Activated CD4-positive, CD25-positive, alpha-beta regulatory T cell (primary cell): ENCODE measurements at places on chromosomes 16 and 17.

DNA sequence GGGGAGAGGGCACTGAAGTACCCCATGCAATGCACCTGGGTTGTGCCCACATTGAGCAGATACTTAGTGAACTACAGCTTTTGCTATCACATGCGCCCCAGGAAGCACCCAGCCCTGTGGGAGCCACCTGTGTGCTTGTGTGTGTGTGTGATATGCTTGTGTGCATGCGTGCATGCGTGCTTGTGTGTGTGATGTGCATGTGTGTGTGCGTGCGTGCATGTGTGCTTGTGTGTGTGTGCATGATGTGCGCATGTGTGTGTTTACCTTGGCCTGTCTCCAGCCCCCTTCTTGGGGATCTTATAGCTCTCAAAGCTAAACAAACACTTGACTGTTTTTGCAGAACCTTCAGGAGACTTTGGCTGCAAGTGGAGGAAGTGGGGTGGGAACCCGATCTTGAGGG lies 841 bp downstream of the C16orf89 start:
- no peak for DNase-seq

DNA sequence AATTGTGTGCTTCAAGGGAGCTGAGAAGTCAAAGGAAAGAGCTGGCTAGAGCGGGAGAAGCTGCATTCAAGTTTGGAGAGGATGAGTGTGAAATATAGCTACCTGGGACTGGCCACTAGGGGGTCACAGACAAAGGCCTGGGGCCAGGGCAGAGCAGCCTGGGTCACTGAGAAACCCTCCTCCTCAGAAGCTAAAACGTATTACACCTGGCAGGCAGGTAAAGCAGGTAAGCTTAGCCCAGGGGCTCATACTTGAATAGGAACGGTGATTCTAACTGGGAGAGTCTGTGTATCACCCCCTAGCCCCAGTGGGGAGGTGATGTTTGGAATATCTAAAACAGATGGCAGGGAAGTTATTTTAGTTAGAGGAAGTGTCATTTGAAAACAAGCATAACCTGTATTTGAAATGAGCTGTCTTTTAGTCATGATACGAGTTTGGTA lies 6.8 kb downstream of the KRT37 start:
- no peak for DNase-seq

GRCh38 chr16:84924331-84925091 lies 86.8 kb downstream of the ZDHHC7 start:
- no peak for DNase-seq

DNA sequence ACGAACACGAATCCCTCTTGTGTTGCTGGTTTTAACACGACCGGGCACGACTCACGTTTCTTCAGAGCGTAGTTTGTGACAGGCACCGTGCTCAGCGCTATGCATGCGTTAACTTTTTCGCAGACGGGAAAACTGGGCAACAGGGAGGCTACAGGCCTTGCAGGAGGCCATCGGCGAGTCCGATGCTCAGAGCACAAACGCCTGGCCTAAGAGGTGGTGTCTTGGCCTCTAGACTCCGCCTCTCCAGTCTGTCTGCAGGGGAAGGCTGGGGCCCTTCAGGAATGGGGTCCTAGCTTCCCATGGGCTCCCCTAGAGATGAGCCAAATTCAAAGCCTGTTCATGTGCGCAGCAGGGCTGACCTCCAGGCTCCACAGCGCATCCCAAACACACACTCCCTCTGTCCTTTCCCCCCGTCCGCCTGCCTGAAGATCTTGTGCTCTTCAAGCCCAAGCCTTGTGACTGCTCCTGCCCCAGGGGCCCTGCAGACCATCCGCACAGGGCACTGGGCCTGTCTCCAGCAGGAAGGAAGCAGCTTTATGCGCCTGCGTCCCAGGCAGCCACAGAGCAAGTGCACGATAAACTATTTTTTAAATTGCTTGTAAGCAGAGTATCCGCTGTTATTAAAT lies 3.1 kb downstream of the CLCN7 start:
- no peak for DNase-seq

DNA sequence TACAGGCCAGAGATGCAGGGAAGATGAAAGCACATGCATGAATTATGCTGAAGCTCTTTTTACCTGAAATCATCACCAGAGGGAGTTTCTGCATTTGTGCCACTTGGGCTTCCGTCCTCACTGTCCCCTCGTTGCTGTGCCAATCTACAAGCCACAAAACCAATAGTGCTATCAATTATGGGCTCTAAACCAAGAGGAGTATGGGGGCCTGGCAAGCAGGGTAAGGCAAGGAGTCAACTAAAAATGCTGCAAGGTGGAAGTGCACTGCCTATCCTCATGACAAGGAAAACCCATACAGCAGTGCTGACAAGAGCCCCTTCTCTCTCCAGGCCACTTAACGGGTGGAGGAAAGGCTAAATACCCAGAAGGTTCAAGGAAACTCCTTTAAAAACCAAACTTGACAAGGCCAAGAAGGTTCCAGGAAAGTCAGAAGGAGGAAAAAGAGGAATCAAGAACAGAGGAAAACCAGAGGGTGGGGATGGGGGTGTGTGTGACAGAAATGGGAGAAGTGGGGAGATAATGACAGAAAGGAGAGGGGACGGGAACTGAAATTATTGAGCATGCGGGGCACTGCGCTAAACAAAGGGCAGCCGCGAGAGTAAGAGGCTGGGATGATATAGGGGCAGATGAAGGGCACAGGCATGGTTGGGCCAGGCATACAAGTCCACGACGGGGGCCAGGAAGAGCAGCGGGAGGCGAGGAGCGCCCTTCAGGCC lies 674 bp downstream of the C17orf75 start:
- peak; percentile 18 for DNase-seq

- no peak for DNase-seq
These were observed 1.5 kb upstream of the SLC38A8 start for GRCh38 chr16:84044118-84044488.

GRCh38 chr16:89334050-89334449 lies 116.5 kb downstream of the ZNF778 start:
- DNase-seq, result no peak

GRCh38 chr16:17265154-17265553 lies 205.6 kb downstream of the XYLT1 start:
- no peak for DNase-seq

GRCh38 chr16:11396241-11397048 lies 51.2 kb downstream of the RMI2 start:
- peak; percentile 31 for DNase-seq

GRCh38 chr17:72386619-72387237 lies 265.9 kb downstream of the SOX9 start:
- no peak for DNase-seq

DNA sequence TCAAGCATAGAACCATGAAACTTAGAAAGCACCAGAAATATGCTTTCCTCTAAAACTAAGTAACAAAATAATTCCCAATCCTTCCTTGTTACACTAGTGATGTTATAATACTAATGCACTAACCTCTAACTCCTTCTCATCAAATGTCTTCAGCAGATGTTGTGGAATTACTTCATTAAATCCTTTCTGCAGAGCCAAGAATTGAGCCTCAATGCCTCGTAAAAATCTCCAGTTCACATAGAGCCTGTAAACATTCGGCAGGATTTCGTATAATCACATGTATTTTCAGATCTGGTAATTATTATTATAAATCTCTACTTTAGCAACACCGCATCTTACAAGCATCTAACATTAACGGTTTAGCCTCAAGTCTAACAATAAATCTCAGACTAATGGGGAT lies 44.7 kb downstream of the CEP95 start:
- no peak for DNase-seq

GRCh38 chr16:85553436-85554113 lies 59.5 kb upstream of the GSE1 start:
- peak; percentile 41 for DNase-seq

DNA sequence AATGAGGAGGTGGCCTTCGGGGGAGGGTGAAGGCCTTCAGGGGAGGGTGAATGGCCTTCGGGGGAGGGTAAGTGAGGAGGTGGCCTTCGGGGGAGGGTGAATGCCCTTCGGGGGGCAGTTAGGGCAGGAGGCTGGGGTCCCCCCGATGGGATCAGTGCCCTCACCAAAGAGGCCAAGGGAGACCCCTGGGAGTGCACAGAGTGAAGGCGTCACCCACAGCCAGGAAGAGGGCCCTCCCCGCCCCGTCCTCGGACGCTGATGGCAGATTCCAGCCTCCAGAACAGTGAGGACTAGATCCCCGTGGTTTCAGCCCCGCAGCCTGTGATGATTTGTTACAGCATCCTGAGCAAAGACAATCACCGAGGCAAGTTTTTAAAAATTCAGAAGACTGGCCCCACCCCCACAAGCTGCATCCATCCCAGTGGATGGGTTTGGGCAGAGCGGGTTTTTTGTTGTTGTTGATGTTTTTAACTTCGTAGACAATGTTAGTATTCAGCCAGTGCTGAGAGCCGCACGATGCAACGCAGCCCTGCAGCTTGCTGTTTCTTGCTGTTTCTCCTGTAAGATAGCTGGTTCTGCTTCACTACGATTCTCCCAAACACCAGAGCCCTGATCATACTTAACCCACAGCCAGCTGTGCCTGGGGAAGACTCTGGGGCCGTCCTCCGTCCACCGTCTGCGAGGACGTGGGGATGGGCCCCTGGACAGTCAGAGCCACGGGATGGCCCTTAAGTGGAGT lies 40.7 kb upstream of the CBFA2T3 start:
- DNase-seq, result no peak

GRCh38 chr17:79192503-79193351 lies 118.1 kb downstream of the ENGASE start:
- no peak for DNase-seq

DNA sequence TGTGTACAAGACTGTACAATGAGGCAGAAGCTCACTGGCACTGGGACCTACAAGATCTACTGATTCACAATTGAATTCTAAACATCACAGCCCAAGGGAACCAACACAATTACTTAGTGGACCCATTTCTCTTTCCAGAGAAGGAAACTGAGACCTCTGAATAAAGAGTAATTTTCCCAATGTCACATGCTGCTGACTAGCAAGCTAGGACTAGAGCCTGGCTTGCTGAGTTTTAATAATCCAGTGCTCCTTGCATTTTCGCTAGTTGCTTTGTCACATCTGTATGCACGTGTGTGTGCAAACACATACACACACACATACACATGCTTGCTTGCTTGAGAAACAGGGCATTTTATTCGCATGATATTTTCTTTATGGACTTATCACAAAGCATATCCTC lies 3.9 kb upstream of the LPO start:
- no peak for DNase-seq

DNA sequence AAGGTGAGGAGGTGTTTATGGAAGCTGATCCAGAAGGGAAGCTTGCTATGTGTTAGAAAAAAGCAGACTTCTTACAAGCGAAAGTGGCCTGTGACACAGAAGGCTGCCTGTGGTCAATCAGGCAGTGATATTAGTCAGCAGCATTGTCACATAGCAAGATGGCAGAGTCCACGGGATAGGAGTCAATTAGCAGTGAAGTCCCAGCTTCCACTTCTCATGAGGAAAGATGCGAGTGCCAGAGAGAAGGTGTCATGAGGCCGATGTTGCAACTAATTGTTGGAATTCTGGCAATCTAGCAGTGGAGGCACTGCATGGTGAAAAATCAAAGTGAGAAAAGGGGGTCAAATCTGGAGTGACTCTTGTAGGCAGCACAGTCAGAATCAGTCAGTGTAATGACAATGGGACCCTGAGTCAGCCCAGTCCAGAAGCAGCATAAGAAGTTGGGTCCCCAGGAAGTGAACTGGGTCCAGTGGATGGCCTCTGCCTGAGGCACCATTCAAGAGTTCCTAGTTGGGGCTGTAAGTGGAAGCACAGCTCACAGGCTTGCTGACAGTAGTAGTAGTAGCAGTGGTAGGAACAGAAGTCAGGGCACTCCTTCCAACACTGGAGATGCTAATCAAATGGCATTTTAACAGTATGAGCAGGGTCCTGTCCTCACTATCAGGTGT lies 85.1 kb downstream of the TNFRSF13B start:
- no peak for DNase-seq

GRCh38 chr17:26809033-26809432 lies 484.9 kb upstream of the WSB1 start:
- no peak for DNase-seq

DNA sequence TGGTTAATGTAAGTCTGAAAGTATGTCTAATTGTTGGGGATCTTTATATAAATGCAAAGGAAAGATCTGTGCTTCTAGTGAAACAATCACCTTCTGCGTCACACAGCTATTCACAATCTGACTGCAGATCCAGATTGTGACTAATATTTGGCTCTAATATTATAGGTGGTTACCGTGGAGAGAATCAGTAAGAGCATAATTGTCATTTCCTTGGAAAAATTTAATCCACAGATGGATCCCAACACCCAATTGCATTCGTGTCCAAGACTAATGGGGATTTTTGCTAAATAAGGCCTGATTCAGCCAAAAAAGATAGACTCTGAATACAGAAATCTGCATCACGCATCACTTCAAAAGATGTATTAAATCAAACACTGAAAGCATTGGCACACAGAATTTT lies 2.7 kb upstream of the KCNJ2 start:
- no peak for DNase-seq

DNA sequence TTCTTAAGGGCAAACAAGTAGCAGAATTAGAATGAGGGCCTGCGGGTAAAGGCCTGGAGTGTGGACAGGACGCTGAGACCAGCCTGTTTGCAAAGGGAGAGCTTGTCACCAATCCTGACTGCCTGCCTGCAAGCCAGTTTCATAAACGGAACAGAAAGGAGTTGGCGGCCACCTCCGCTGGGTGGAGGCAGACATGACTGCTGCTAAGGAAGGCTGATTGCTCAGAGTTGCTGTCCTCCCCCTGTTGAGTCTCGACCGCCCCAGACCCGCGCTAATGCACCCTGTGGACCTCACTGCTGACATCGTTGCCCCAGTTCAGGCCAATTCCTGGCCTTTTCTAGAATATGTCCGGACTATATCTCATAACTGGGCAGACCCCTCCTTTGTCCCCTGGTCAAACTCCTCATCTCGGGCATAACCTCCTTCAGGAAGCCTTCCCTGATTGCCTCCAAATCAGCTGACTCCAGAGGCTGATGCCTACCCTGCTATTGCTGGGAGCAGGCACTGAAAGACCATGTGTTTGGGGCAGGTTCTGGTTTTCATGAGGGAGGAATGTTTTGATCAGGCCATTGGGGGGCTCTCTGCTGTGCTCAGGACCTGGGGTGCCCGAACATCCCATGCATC lies 153.0 kb upstream of the CIBAR2 start:
- no peak for DNase-seq

- DNase-seq, result no peak
These were observed 11.6 kb downstream of the DDX42 start for GRCh38 chr17:63785556-63785955.

DNA sequence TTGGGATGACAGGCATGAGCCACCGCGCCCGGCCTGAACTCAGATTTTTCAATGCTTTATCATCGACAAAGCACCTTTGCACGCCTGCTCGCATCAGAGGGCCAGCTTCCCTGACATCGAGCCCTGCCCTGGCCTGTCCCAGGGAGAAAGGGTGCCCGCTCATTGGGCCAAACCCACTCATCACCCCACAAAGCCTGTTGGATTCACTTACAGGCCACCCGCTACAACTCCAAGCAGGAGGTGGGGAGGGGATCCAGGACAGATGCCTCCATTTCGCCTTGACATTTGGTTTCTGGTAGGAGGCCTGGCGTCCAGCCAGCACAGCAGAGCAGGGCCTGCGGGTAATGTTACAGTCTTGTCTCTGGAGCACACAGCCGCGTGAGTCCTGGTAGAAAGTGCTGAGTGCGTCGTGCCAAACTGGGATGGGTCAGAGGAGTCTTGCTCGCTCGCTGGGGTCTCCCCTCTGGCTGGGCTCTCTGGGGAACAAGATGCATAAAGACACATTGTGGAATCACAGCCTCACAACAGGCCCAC lies 19.8 kb downstream of the SMTNL2 start:
- no peak for DNase-seq

GRCh38 chr17:53150101-53150698 lies 672.5 kb upstream of the KIF2B start:
- no peak for DNase-seq
